ENCODE measurements at places on chromosomes 7 and 10.

DNA sequence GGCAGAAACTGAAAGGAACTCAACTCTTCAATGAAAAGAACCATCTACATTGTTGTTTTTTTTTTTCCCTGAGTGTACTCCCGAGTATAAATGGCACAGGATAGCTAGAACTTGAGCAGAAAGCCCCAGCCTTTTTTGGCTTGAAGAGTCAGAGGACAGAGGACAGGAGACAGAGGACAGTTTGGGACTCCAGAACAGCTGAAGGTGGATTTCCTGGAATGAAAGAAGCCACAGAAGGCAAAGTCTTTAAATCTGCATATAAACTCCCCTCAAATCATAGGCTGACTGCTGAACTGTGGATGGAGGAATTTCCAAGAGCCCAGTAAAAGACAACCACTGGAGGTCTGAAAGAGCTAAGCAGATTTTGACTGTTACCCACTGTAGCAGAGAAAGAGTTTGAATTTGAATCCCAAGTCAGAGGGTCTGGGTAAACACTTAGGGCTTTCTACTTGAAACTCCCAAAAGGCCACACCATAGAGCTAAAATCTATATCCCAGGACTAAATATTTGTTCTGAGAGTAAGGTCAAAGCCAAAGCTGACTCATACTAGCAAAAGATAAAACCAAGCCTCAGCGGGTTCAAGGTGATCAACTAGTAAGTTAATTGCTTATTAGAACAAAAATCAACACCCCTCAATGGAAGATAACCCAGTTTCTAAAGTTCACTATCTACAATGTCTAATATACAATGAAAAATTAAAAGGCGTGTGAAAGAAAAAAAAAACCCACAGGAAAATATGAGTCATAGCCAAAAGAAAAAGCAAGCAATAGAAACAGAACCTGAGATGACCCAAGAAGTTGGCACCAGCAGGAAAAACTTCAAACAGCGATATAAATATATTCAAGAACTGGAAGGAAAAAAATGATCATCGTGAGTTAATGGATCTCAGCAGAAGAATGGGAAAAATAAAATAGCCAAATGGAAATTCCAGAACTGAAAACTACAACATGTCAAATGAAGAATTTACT is 1.8 kb upstream of the OPN1SW start:
- DNase-seq, result no peak

DNA sequence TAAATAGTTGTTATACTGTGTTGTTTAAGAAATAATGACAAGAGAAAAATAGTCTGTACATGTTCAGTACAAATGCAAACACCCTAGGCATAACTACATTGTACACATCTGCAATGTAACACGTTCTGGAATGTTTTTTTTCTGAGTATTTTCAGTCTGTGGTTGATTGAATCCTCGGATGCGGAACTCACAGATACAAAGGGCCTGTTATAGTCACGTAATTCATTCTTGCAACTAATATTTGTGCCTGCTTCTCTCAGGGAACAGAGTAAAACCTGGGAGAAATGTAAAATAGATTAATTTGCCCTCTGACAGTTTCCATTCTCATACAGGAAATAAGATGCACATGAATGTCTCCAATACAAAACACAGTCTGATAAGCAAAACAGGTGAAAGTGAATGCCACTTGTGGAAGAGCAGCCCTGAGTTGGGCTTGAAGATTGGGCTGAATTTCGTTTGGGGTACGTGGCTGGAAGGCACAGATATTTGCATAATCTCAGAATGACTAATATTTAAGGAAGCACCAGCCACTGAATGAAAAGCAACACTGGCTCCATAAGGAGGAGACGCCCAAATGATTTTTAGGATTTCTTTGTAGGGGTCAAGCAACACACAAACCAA is 19.1 kb downstream of the DENND2A start:
- DNase-seq, result no peak

DNA sequence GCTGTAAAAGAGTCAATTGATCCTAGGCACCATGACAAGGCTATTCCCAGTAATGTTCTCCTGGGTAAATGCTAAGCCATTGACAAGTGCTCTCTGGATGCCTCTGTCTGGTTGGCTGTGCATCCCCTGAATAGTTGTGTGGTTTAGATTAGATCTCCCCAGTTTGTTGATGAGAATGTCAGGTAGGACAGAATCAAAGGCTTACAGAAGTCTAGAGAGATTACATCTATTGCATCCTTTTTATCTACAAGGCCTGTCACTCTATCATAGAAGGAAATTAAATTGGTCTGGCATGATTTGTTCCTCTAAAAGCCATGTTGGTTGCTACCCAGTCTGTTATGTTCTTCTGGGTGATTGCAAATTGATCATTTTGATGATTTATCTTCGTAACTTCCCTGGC is 548.3 kb downstream of the GATA3 start:
- DNase-seq, result no peak

GRCh38 chr10:79488870-79489269 is 23.5 kb upstream of the EIF5AL1 start:
- DNase-seq, result no peak
